Activated CD4-positive, alpha-beta T cell treated with anti-CD3 and anti-CD28 coated beads, Interleukin-2, Interleukin-6, amounts not matched to agents 100 ng/mL and 50 ng/mL, durations not matched to agents 16 hours and 8 hours (primary cell): ENCODE measurements at places on chromosomes 13 and 19.

- no peak for DNase-seq
These were observed 11.3 kb downstream of the CD70 start for GRCh38 chr19:6579450-6580178.

GRCh38 chr13:99545361-99545760 is 44.1 kb downstream of the TM9SF2 start:
- DNase-seq = no peak

DNA sequence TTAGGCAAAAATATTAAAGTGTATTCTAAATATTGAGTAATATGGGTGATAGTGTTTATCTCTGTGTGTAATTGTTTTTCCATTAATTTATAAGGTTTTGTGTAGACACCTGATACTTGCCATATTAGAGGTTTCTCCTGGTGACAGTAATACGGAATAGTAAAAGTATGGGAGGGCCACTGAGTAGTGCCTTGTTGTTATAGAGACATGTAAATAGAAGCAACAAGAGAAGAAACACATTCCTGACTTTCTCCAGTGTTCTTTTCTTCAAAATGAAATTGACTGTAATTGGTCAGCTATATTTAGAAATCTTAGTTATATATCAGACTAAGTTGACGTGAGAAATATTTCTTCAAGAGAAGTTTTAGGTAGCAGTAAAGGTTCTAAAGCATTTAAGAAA is 18.5 kb downstream of the RNASEH2B start:
- no peak for DNase-seq

GRCh38 chr13:32825481-32825880 is 190.7 kb upstream of the KL start:
- no peak for DNase-seq

- DNase-seq = peak; percentile 67
These were observed 7.7 kb downstream of the PGLYRP1 start for GRCh38 chr19:46014941-46015686.

DNA sequence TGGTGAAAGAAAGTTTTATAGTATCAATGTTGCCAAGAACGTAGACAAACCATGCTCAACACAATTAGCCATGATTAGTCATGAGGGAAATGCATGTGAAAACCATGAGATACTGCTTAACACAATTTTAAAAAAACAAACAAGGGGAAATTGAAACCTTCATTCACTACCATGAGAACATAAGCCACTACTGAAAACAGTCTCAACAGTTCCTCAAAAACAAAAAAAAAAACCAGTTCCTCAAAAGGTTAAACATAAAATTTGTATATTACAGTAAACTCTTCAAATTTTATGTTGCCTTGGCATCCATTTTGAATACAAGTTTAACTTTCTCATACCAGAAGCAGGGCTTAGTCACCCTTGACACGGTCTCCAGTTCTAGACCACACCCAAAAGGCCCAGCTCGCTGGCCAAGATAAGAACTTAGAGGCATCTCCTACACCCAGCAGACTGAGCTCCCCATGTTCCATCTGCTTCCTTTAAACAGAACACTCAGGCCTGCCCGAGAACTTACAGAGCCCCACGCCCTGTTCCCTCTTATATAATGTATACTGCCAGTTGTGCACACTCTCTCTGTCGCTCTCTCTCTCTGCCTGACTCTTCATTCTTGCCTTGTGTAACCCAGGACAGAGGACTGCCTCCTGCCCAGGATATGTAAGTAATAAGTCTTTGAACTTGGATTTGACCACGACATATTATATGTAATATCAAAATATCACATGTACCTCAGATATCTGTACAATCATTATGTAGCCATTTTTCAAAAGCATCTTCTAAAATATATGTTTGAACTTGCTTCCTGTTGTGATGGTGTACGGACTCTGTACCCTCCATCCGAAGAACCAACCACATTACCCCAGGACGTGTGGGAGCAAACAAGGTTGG is 67.4 kb downstream of the STK24 start:
- peak; percentile 68 for DNase-seq

DNA sequence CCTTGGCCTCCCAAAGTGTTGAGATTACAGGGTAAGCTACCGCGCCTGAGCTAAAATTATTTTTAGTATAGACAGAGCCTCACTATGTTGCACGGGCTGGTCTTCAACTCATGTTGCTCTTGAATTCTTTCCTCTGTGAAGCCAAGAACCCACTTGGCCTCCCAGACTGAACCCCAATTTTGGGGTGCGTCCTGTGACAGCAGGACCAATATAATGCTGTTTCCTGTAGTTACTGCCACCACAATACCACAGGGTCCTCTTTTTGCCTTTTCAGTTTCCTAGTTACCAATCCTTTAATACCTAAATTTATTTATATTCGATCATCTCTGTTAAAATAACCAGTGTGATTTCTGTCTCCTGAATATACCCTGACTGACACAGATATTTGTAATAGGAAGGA is 32.9 kb downstream of the TSKS start:
- no peak for DNase-seq

GRCh38 chr13:48954081-48954480 is 21.6 kb upstream of the FNDC3A start:
- DNase-seq = no peak

- no peak for DNase-seq
These were observed 21.0 kb upstream of the GDF15 start for GRCh38 chr19:18364826-18365528.

DNA sequence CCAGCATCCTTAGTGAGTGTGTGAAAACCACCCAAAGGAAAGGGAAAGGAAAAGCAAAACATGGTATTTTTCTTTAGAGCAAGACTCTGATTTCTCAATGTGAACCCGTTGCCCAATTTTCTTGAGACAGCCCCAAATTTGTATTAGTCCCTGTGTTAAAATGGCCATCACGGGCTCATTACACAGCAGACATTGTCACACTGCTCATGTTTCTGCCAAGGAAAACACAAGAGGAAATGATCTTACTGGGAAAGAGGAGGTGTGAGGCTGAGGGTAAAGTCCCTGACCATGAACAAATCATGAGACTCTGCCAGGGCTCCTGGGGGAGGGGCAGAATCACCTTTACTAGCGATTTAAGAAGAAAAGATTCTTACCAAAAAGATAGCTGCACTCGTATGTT is 54.4 kb downstream of the FAM124A start:
- DNase-seq = no peak

DNA sequence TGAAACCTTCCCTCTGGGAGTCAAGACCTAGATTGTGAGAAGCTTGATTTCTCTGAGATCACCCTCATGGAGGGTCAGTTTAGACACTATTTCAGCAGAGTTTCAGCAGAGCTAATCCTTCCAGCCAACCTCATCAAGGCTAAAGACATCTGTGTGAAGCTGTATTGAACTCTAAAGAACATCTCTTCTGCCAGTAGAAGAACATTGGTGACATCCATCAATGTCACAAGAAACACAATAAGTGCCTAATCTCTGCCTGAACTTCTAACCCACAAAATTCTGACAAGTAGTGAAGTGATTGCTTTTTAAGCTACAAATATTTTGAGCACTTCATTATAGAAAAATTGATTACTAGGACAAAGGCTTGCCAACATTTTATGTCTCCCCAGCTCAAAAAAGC is 475.8 kb upstream of the PCDH20 start:
- no peak for DNase-seq

DNA sequence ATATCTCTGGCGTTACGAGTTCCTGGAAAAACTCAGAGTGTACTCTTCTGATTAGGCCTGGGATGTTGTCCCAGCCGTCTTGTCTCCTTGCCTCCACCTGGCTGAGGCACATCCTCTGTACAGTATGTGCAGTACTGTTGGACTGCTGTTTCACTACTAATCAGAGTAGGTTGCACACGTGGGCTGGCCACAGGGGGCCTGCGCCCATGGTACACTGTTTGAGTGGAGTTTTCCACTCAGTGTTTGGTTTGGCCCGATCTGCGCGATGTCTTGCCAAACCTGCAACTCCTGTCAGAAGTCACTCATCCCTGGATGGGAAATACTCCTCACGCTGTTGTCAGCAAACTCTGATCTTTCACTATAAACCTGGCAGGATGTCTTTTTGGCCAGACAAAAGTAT is 189.6 kb upstream of the CSNK1A1L start:
- DNase-seq = no peak

- DNase-seq = no peak
These were observed 73.4 kb downstream of the CBY2 start for GRCh38 chr13:45775401-45775963.

- DNase-seq = no peak
These were observed 11.8 kb downstream of the NLRP12 start for GRCh38 chr19:53812335-53812734.

GRCh38 chr19:1373042-1373533 is 10.6 kb upstream of the NDUFS7 start:
- DNase-seq = no peak

DNA sequence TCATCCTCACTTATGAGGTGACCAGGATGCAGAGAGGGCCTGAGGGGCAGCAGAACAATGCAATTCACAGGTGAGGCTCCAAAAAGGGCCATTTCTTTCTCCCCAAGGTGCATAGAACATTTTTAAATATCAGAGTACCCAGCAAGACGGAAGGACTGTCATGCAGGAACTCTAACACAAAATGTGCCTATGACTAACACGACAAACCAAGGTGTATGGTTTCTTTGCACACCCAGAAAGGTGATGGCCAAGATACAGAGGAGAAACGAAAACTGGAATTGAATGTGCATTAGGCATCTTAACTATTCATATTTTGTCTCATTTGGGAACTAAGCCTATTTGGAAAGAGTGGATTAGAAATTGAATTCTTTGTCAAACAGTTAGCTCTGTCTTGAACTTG is 29.9 kb downstream of the SHISA2 start:
- DNase-seq = no peak
